ENCODE measurements at places on chromosomes 1 and 21.

- no peak for DNase-seq
Measured at GRCh38 chr1:186849271-186849671, 20.5 kb downstream of the PLA2G4A start.

DNA sequence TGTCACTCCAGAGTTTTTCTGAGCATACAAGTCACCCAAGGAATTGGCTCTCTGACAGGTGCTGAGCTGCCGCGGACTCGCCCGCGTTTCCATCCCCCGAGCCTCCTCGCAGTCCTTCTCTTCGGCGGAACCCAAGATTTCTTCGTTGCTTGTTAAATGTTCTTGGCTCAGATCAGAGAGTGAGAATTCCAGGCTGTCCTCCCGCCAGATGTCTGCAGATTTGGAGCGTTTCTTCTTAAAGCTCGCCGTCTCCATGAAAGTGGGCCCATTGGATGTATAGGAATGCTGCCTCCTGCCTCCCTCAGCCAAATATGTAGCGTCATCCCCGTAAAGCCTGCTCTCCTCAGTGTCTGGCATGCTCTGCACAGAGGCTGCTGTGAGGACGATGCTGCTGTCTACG is 77.8 kb downstream of the TIAM1 start:
- no peak for DNase-seq

DNA sequence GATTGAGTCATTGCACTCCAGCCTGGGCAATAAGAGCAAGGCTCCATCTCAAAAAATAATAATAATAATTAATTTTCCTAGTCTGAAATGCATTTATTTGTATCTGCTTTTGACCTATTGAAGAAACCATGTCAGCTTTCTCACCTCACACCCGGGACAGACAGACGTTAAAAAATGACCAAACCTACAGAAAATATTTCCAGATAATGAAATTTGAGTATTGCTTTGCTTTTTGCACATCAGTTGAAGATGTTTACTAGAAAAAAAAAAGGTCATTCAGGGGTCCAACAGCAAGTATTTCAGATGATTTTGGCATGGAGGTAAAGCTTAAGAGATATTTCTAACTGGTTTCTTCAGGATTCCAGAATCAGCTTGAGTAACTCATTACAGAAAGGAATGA is at the start of gene OR6K6:
Gene OR6K6, plus strand, starts transcription at position 301 of the 400 bp plus-strand sequence. CDS start 168 bp downstream, outside the sequence.
- no peak for DNase-seq

DNA sequence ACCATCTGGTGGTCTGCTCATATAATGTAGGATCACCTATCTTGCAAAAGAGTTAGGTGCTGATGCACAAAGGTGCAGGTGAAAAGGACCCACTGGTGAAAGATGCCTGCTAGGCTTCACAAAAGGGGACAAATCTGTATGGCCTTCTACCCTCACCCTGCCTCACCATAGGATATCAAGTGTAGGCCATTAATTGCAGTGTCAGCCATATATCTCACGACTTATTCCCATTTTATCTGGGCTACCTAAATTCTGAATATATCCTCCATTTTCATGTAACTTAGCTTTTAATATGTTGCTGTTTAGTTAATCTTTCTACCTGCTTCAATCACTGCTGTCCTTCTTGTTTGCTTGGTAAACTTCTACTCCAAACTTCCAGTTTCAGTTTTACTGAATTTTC is 84.2 kb upstream of the DPH5 start:
- no peak for DNase-seq

DNA sequence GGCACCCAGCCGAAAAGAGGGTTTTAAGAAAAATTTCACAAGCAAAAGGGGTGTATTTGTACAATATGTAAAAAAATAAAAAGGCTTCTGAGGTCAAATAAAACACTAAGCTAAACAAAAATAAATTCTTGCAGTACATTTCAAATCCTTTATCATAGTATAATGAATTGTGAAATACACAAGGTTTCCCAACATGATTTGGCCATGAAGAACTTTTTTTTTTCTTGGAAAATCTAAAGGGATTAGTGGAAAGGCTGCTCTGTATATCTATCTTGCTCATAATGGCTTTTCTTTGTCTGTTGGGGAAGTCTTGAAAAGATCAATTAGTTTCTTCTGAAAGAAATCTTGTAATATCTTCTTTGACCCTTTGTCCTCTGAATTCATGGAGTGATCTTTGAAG is 593.4 kb downstream of the PLPP3 start:
- DNase-seq, result no peak

DNA sequence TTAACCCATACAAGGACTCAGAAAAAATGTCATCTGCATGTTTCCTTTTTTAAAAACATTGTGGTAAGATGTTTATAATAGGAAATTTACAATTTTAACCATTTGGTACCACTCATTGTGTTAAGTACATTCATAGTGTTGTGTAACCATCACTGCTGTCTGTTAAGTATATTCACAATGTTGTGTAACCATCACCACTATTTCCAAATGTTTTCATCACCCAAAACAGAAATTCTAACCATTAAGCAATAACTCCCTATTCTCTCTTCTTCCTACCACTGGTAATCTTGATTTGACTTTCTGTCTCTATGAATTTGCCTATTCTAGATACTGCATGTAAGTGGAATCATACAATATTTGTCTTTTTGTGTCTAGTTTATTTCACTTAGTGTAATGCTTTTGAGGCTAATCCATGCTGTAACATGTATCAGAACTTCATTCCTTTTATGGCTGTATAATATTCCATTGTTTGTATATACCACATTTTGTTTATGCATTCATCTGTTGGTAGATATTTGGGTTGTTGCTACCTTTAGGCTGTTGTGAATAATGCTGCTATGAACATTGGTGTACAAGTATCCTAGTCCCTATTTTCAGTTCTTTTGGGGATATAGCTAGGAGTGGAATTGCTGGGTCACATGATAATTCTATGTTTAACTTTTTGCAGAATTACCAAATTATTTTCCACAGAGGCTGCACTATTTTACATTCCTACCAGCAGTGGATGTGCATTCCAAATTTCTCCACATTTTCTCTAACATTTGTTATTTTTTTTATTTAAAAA is 14.1 kb downstream of the HIPK1 start:
- no peak for DNase-seq

- no peak for DNase-seq
Measured at GRCh38 chr1:204834336-204834735, 36.3 kb upstream of the NFASC start.

- DNase-seq, result no peak
Measured at GRCh38 chr1:235404190-235404589, 37.0 kb downstream of the TBCE start.

- no peak for DNase-seq
Measured at GRCh38 chr1:172916116-172916515, 134.6 kb downstream of the TNFSF18 start.

DNA sequence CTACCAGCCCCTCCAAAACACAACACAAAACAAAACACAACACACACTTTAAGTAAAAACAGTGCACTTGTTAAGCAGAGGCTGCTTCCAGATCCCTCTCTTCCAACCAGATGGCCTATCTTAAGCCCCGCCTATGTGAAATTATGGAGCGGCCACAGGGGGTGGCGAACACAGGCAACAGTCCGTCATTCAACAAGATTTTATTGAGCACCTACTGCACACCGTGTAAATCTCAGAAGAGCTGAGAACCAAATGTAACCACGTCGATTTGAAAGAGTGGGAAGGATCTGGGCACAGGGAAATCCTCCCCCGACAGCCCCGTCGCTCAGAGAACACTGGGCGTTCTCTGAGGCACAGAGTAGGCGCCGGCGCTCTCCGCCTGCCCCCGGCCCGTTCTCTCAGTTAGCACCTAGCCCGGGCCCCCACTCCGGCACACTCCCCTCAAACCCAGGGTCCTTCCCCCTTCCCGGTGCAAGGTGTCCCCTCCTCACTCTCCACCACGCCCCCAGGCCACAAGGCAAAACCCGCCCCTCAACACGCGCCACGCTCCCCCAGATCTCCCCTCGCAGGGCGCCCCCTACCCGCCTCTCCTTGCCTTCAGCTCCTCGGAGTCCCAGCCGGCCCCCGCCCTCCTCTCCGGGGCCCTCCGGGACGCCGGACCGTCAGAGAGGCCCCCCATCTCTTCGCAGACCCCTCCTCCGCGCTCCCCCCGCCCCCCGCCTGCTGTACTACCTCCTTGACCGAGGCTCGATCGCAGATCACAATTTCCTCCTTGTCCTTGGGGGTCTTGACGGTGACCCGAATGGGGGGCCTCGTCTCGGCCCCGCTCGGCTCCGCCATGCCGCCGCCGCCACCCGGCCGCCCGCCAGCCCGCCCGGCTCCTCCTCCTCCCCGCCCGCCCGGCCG is 483 bp downstream of the UBQLN4 start:
- peak; percentile 72 for DNase-seq

- no peak for DNase-seq
Measured at GRCh38 chr1:33718186-33718585, 145.7 kb upstream of the HMGB4 start.

- no peak for DNase-seq
Measured at GRCh38 chr1:157133426-157133825, 4.8 kb downstream of the ETV3 start.

DNA sequence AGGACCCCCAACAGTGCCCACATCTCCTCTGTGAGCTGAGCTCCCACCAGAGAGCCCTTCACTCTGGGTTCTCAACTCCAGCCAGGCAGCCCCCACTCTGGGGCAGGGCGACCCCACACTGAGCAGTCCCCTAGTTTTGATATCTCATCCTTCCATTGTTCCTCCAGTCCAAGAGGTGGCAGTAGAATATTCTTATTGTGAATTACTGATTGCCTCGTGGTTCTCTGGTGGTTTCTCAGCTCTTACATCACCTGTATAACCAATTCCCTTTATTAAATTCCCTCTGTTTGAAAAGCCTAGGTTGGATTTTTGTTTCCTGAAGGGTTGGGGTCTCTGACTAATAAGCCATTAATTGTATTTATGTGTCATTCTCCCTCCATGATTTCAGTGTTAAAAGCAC is 407.5 kb downstream of the SETD4 start:
- no peak for DNase-seq

GRCh38 chr1:24477309-24477708 is 25.3 kb upstream of the RCAN3 start:
- DNase-seq, result no peak

GRCh38 chr21:39904457-39904856 is 37.2 kb downstream of the PCP4 start:
- no peak for DNase-seq

GRCh38 chr1:215228193-215228592 is 145.7 kb downstream of the KCNK2 start:
- no peak for DNase-seq

- no peak for DNase-seq
Measured at GRCh38 chr1:47479664-47480063, 41.8 kb downstream of the FOXD2 start.

GRCh38 chr21:39686646-39687468 is 58.1 kb upstream of the IGSF5 start:
- DNase-seq, result no peak

DNA sequence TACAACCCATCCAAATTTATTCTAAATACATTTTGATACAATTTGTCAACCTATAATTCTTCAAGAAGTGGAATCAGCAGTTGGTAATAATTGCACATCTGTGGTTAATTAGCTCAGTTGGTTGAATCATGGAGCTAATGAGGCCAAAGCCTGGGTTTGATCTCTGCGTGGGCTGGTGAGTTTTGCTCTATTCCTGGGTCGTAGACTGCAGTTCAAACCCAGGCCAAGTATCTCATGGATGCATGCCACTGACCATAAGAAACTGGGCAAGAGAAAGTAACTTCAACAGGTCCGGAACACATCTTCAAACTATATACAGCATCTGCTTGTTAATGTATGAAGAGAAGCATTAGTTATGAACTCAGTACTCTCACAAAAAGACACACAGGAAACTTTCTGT is 779.7 kb downstream of the USP25 start:
- DNase-seq, result peak; percentile 72

- peak; percentile 7 for DNase-seq
Measured at GRCh38 chr1:226223786-226224244, 351 bp downstream of the MIXL1 start.

DNA sequence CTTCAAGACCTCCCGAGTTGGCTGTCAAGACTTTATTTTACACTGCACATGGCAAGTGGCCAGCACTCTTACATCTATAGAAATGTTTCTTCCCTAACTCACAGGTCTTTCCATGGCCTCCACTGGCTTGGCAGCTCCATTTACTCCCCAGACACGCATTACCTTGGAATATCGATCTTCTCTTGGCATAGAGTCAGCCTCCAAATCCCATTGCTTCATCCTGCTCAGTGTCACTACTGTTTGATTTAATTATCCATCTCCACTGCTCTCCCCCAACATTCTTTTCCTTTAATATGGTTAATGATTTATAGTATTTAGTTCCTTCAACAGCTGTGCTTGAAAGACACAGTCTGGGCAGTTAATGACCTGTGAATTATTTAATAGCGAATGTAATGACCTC is 241.2 kb upstream of the MAP1LC3C start:
- no peak for DNase-seq

GRCh38 chr1:220810179-220810653 is 23.5 kb downstream of the MTARC1 start:
- DNase-seq, result peak; percentile 64

- DNase-seq, result peak; percentile 13
Measured at GRCh38 chr1:65266476-65266875, 42.9 kb upstream of the DNAJC6 start.

GRCh38 chr1:45510036-45510971 is 10.2 kb downstream of the MMACHC start:
- no peak for DNase-seq

DNA sequence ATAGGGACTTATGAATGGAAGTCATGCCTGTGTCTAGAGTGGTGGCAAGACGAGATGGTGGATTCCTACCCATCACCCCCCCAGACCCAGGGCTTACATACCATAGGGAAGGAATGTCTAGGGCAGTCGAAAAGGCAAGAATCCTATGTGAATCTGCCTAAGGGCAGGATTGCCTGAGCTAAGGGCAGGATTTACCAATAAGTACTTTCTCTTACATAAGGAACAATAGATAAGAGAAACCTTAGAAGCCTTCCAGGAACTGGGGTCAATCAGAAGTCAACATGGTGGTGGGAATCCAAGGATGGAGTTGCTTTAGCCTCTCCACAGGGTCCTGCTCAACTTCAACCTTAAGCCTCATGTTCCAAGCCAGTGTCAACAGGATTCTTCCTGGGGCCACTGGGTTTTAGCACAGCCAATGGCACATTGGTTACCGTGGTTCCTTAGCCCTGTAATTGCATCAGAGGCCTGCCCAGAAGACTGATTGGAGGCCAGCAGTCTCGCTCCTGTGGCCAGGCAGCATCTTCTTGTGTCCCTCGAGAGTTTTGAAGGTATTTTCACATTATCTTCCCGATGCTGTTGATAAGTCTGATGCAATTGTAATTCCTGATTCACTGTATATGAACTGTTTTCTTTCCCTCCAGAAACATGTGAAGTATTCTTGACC is 20.7 kb downstream of the BACE2 start:
- DNase-seq, result no peak

GRCh38 chr1:84834419-84835064 is 58.5 kb downstream of the LPAR3 start:
- peak; percentile 79 for DNase-seq

- DNase-seq, result no peak
Measured at GRCh38 chr1:21853131-21853427, 41.0 kb downstream of the LDLRAD2 start.

- DNase-seq, result peak; percentile 93
Measured at GRCh38 chr1:112544011-112544688, 35.4 kb downstream of the WNT2B start.

- DNase-seq, result no peak
Measured at GRCh38 chr1:5884110-5884509, 108.1 kb downstream of the NPHP4 start.
